ENCODE measurements at places on chromosomes 16 and 17.

GRCh38 chr17:50614471-50615051 lies 20.1 kb upstream of the ABCC3 start:
- no peak for DNase-seq

- no peak for DNase-seq
These were observed 232.0 kb upstream of the GSE1 start for GRCh38 chr16:85380905-85381737.

DNA sequence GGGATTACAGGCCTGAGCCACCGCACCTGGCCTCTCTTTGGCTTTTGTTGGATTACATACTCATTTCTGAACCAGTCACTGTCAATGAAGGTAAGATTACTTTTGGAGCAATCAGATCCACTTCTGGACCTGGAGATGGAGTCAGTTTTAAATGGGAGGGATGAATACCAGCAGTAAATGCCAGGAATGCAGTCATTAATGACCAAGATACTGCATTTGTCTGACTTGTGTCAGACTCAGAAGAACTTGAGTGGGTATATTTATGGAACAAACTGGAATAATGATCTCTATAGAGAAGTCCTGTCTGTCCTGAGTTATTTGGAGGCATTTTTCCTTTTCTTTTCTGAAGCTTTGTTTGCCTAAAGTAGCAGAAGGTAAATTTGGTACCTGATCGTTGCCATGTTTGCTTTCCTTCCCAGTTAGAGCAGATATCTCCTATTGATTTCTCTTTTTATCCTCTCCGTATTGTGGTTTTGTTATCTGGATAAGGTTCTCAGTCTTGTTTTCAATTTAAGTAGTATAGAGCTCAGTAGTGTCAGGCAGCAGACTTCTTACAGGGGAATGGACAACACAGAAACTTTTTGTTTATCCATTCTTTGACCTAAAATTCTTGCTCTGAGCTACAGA lies 10.7 kb downstream of the NLK start:
- DNase-seq, result no peak

GRCh38 chr17:83155128-83156121 lies 76.0 kb downstream of the METRNL start:
- DNase-seq, result no peak

DNA sequence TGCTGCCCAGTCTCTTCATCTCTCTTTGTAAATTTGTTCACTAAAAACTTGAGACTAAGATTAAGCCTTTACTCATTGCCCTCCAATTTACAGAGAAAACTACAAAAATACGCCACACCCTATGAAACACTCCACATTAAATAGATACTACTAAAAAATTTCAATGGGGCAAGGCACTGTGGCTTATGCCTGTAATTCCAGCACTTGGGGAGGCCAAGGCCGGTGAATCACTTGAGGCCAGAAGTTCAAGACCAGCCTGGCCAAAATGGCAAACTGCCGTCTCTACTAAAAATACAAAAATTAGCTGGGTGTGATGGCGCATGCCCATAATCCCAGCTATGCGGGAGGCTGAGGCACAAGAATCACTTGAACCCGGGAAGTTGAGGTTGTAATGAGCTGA lies 3.8 kb downstream of the UBE2O start:
- DNase-seq, result no peak

GRCh38 chr17:32120141-32120540 lies 22.2 kb upstream of the RHOT1 start:
- no peak for DNase-seq

DNA sequence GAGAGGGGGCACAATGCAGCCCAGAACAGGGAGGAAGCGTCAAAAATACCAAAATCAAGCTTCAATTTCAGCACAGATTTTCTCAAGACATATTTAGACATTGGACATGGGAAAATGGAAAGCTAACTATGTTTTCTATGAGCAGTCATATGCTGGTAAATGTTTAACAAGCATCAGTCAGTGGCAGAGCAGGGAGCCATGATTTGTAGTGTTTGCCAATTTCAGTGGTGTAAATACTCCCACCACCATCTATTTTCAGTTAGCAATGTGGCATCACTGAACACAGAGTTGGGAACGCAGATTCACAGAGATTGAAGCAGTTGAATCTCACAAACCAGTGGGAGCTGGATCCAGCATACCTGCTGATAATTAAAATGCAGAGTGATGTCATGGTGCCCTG lies 24.6 kb upstream of the MYOCD start:
- DNase-seq, result no peak

- DNase-seq, result no peak
These were observed 184.7 kb downstream of the SOX9 start for GRCh38 chr17:72305472-72305871.

DNA sequence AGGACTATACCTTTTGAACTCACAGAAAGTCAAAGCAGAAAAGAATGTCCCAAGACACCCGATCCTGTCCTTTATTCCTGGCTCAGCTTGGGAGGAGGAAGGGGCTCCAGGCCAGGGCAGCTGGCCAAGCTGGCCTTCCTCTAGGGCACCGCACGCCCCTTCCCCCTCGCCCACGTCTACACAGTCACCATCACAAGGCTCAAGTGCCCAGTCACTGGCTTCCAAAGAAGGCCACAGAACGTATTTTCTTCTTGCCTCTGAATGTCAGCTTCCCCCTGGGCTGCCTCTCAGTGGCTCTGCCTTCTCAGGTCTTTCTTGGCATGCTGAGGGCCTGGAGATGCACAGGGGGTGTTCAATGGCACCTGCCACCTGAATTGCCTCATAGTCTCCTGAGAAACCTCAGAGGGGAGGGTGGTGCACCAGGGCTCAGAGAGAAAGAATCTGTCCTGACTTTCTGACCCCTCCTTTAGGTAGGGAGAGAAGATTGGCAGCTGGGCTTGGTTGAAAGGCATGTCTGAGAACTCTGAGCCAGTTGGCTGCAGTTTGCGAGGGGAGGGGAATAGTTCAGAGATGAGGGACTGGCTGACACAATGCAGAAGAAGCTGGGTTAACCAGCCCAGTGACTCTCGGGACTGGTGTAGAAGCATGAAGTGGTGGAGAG lies 2.1 kb downstream of the DHRS11 start:
- no peak for DNase-seq

DNA sequence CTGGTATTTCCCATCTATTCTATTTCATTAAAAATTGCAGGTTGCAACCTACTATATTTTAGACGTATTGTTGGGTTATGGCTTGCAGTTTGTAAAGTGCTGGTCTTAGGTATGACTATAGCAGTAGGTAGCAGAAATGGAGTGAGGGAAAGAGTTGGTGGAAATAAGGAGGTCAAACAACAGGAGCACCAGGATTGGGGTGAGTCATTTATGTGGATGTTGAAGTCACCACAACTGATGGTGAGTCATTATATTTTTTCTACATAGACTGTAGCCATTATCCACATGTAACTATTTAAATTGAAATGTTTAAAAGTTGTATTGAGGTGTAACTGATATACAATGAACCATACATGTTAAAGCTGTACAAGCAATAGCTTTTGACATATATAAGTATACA lies 25.0 kb upstream of the HS3ST3A1 start:
- no peak for DNase-seq

GRCh38 chr17:18963126-18964017 lies 11.4 kb downstream of the SLC5A10 start:
- no peak for DNase-seq

GRCh38 chr17:35865412-35866340 lies 3.0 kb downstream of the HEATR9 start:
- DNase-seq, result no peak

DNA sequence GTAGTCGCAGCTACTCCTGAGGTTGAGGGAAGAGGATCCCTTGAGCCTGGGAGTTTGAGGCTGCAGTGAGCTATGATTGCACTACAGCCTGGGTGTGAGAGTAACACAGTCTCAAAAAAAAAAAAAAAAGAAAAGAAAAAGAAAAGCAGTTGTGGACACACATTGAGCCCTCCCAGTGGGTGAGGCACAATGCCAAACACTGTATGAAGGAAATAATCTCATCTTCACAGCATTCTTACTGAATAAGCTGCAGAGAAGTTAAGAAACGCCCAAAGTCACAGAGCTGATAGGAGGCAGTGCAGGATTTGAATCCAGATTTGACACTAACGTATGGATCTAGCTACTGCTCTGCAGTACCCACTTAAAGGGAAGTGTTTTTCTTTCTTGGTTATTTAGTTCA lies 5.9 kb upstream of the LYZL6 start:
- no peak for DNase-seq

DNA sequence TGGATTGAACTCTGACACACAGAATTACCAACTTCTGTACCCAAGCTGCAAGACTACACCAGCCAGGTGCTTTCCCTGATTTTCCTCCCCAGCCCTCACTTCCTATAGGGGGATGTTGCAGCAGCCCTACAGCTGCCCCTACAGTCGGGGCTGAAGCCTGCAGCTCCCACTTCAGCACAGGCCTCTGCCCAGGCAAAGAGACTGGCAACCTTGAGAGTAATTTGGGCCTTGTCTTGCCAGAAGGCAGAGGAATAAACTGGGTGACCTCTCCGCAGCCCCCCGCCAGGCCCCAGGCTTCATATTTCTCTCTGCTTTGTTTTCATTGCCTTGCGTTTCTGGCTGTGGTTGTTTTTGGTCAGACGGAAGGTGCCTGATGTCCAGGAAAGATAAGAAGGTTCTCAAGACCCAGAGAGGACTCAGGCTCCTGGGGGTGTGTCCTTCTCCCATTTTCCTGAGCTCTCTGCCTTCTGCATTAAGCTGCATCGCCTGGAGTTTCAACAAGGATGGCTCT lies 32.0 kb downstream of the SLC6A4 start:
- no peak for DNase-seq

- DNase-seq, result no peak
These were observed 141.1 kb upstream of the HS3ST2 start for GRCh38 chr16:22672830-22673210.

DNA sequence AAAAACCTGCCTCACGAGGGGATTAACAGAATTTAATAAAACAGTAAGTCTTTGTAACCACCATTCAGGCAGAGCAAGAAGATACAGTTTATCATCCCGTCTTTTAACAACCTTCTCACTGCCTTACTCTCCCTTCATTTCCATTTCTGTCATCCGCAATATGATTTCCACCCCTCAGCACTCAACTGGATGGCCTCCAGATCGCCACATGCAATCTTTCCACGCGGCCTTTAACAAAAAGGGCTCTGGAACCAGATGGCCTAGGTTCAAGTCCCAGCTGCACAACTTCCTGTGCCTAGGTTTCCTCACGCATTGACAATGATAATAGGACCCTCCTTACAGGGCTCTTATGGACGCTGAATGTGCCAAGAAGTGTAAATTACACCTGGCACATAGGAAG lies 103.6 kb downstream of the GAS7 start:
- no peak for DNase-seq

- DNase-seq, result no peak
These were observed 799.0 kb downstream of the KCNJ2 start for GRCh38 chr17:70968302-70968701.

- no peak for DNase-seq
These were observed 1.3 kb upstream of the ACTG1 start for GRCh38 chr17:81513753-81514488.

- DNase-seq, result no peak
These were observed 53.9 kb upstream of the CHMP6 start for GRCh38 chr17:80937462-80938381.

DNA sequence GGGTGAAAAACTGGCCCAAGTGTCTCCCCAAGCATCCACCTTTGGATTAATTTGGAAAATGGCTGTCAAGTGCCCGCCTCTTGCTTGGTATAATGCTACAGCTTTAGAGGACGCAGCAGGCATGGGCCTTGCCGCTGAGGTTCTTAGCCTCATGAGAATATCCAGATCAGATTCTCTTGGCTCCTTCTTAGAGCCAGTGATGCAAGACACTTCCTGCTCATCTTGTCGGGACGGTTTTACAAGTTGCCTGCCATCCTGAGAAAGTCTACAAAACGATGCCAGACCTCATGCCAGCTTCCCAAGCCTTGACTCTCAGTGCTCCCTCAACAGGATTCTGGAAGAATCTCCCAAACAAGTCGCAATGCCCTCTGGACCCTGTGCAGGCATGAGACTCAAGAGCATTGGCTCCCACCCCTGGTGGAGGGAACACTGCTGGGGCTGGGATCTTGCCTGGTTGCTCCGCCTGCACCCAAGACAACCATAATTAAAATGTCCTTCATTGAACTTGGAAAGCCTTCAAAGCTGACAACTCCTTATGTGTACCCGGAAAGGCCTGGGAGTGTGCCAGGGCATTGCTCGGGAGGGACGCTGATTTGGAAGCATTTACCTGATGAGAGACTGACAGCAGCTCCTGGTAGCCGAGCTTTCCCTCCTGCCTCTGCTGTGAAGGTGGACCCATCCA lies 25.8 kb upstream of the STH start:
- DNase-seq, result no peak

DNA sequence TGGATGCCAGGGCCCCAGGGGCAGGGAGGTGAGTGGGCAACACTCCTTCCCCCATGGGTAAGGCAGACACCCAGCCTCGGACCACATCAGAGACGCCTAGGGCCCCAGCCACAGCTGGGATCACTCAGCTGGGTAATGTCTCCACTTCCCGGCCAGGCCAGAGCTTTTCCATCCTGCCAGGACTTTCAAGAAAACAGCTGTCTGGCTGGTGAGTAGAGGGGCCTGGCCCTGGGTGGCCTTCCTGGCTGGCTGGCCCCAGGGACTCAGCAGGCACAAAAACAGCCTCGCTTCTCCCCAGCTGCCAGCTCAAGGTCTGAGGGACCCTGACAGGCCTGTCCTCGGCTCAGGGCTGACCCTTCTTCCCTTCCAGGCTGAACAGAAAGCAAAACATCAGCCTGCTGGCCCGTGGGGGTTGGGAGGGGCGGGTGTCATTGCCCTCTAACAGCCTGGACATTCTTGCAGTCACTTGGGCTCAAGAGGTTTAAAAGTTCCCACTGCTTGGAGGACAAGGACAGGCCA lies 45.3 kb upstream of the JPH3 start:
- no peak for DNase-seq

DNA sequence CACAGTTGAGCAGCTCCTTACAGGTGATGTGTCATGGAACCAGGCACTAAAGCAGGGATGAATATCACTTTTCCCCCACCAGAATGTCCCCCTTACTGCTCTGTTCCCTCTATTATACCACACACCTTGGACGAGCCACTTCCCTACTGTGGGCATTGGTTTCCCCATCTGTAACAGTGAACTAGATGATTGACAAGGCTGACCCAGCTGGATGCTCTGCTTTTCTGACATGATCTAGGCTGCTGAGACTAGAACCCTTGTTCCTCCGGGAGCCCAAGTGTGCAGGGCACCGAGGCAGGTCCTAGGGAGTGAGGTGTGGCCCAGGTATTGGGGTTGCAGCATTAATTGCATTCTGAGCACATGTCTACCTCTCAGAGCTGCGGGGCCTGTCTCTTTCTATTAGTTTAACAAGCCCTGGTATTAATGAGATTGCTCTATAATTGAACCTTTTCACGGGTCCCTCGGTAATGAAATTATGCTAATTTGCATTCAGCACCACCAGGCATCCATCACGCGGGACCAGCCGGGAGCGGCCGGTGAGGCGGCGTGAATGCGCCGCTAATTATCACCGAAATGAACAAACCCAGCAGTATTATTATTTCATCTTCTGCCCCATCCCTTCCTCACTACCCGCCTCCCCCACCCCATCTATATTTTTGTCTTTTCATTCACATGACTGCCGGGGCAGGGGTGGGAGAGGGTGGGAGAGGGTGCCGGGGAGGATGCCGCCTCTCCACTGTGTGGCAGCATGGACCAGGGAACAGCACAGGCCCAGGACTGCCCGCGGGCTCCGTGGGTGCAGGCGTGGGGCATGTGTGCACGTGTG lies 121.1 kb downstream of the CYLD start:
- no peak for DNase-seq
